ENCODE measurements at places on chromosomes 4 and X.

DNA sequence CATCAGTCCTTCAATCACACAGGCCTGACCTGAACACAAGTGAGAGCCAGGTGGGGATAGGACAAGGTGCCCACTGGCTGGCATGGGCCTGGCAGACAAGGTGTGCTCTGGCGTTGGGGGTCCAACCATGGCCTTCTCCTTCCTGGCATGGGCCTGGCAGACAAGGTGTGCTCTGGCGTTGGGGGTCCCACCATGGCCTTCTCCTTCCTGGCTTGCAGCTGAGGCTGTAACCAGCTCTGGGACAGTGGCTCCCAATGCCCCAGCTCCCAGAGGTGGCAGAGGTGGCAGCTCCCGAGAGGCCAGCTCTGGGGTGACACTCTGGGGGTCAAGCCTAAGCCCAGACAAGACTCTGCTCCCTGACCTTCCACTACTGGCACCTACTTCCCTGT is 62.6 kb downstream of the JAKMIP1 start:
- no peak for DNase-seq

GRCh38 chr4:153822316-153822715 is 33.4 kb upstream of the SFRP2 start:
- DNase-seq, result no peak

DNA sequence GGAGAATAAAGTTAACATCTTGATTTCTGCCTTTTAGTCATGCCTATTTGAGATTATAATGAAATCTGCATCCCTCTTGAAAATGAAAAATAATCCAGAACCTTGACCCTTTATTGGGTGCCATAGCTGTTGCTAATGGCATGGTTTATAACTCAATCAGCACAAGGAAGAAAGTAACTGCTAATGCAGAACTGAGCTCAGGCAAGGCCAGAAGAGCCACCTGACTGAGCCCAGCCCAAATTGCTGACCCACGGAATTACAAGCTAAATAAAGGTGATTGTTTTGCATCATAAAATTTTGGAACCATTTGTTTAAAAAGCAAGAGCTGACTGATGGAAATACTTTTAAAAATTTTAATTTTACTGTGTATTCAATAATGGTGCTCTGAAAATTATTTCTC is 76.4 kb upstream of the TBL1X start:
- no peak for DNase-seq

DNA sequence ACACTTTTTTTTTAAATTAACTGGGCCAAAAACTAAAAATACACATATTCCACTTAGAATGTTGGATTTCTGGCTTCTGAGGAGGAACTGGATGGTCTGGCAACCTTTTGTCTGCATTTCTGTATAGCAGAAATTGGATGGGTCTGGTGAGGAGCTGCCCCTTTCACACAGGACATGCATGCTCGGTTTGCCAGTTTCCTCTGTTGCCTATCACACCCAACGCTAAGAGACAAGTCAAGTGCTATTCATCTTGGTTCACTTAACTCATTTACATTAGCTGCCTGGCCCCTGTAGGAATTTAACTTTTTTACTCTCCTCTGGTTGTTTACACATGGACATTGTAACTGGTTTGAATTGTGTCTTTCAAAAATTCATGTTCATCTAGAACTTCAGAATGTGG is 195.7 kb downstream of the PACRGL start:
- DNase-seq, result no peak

GRCh38 chrX:82219129-82219528 is 1017.2 kb downstream of the SH3BGRL start:
- no peak for DNase-seq

DNA sequence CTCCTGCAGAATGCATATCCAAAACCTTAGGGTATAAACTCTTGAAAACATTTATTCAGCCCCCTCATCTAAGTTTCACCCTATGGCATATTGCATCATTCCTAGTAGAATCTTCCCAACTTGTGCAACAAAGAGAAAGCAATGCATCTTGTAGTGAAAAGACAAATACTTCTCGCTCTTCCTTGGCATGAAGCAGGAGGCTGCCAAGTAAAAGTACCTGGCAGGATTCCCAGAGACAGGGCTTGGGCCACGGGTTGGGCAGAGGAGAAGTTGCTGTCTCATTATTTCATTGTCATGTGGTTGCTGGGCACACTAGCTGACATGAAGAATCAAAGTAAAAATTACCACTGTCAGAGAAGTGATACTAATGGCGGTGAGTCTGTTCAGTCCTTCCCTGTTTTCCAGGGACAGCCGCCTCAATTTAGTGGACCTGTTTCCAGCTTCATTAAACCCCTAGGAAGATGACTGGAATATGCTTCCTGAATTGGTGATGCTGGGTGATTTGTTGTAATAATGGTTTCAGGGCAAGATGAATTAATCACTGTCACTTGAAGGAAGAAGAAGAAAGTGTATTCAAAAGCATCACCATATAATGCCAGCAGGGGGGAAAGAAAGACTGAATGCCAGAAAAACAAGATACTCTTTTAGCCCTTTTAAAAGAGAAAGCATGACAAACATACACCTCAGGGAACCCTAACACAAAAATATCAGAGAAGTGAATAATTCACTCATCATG is 380.5 kb upstream of the IGFBP7 start:
- DNase-seq, result no peak

GRCh38 chrX:83845397-83845796 is 15.5 kb upstream of the CYLC1 start:
- DNase-seq, result peak; percentile 35

DNA sequence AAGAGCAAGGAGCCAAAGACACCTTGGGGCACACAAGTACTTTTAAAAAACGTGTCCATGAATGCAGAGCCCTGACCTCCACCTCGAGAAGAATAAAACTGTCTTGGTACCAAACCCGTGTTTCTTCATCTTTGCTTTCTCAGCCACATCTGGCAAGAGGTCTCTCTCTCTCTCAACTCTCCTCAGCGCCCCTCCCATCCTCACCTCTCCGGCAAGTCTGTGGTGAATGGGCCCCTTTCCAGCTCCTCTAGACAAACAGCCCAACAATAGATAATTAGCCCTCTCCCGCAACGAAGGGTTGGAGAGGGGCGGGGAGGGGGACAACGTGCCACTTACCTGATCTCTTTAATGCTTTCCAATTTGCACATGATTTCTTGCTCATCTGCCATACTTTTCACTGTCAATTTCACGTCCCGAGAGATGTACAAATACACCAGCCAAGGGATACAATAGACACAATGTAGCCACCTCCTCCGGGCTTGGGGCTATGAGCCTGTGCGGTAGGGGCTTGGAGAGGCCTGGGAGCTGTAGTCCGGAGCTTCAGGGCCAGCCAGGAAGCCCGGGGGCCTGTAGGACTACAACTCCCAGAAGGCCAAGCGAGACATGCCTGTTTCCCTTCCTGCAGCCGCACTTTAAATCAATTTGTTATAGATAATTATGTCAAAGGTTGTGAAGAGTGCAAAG is at the start of gene ZC4H2:
ZC4H2 (minus strand) TSS at position 462 of the 684 bp plus-strand sequence; CDS start at position 389, 73 bp downstream.
- DNase-seq, result peak; percentile 69

DNA sequence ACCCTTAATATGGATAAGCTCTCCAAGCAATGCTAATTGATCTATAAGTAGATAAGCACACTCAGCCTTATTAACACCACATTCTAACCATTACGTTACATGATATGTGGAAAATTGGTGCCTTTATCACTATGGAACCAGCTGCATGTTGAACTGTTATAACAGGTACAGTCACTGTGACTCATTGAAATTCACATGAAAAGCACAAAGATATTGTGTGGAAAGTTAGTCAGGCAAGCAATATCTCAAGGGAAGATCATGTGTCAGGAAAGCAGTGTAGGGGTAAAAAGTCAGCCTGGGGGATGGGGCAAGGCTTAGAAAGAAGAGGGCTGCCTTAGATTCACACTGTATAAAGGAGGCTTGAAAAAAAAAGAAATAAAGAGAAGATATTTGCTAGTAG is 313.7 kb upstream of the SMIM31 start:
- DNase-seq, result peak; percentile 25

- DNase-seq, result no peak
Measured at GRCh38 chr4:163638909-163639308, 144.4 kb downstream of the TMA16 start.

DNA sequence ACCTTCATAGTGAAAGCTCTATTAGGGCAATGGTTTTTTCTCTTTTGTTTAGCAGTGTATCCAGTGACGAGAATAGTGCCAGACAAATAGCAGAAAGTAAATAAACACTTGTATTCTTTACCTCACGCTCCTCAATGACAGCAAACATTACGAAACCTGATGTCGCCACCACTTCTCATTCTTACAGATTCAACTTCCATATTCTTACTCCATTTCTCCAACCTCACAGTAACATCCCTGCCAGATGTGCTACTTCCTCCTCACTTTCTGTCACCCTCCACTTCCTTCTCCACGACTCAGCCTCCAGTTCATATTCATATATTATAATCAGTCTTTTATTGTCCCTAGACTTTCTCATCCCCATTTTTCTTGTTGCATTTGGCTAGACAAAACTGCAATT is 1956.2 kb upstream of the AGA start:
- DNase-seq, result no peak

GRCh38 chrX:40508560-40508959 is 72.2 kb upstream of the ATP6AP2 start:
- DNase-seq, result no peak

DNA sequence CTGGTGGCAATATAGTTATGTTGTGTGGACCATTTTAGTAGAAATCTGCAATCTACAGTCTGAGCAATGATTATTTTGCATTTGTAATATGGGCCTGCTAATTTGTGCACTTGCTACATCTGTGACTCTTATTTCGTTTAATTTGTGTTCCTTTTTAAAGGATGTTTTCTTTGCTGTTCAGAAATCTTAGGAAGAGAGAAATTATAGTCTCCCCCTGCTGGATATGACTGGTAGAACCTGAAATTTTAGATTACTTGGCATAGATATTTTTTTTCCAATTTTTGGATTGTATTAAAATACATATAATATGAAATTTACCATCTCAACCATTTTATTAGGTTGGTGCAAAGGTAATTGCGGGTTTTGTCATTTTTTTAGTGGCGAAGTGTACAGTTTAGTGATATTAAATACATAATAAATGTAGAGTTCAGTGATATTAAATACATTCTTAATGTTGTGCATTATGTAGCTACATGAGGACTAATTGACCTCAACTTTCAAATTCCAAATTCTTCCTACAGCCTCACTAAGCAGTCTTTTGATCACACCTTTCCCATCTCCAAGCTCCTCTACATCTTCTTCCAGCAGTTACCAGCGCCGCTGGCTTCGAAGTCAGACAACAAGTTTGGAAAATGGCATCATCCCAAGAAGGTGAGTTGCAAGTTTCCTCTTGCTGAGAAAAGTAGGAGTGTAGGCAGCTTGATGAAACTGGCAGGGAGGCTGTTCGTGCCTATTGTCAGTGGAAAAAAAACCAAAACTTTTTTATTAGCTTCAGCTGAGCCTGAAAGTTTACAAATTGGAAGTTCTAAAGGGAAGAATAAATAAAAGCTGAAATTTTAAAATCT is 82.2 kb downstream of the FNIP2 start:
- peak; percentile 44 for DNase-seq

GRCh38 chrX:56503941-56504673 is 59.3 kb upstream of the UBQLN2 start:
- DNase-seq, result no peak

- peak; percentile 10 for DNase-seq
Measured at GRCh38 chr4:10622728-10623127, 61.8 kb downstream of the CLNK start.

- DNase-seq, result no peak
Measured at GRCh38 chr4:137700072-137700471, 167.8 kb upstream of the PCDH18 start.

GRCh38 chr4:7801641-7802040 is 138.0 kb downstream of the AFAP1 start:
- no peak for DNase-seq

DNA sequence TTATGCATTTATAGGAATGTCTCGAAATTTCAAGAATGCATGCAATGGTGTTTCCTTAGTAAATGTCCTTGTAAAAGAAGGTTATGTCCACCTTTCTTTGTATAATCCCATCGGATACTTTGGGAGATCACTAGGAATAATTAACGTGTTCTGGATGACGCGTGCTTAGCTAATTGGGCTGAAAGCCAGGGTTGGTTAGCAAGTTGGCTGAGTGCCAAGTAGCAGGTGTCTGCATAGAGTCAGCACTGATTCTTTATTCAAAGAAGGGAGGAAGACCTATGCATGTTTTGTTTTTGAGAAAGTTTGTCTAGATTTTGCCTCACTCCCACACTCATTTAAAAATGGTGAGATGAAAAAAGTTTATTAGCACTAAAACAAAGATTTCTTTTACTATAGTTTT is 144.6 kb downstream of the SOX3 start:
- no peak for DNase-seq

DNA sequence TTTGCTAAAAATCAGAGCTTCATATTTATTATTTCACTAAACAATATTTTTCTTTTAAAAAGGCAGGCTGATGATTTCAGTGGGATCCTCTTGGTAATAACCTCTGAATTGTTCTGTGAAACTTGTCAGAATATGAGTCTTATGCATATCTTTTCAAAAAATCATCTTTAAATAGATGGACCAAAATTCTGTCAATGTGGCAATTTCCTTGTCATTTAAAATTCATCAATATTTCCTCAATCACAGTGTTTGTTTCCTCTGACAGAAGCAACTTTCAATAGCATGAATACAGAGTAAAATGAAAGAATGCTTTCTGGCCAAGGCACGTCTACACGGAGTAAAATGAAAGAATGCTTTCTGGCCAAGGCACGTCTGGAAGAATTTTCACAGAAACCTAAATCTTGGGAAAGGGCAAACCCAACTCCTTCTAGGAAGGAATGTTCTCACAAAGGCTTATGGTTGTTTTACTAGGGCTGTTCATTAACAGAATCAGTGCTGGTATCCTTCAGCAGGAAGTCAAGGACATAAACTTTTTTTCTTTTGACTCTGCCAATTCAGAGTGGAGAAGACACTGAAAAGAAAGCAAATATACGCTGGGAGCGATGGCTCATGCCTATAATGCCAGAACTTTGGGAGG is 99.0 kb upstream of the GPR34 start:
- peak; percentile 76 for DNase-seq

GRCh38 chr4:127870281-127870680 is 10.4 kb upstream of the PLK4 start:
- DNase-seq, result no peak

DNA sequence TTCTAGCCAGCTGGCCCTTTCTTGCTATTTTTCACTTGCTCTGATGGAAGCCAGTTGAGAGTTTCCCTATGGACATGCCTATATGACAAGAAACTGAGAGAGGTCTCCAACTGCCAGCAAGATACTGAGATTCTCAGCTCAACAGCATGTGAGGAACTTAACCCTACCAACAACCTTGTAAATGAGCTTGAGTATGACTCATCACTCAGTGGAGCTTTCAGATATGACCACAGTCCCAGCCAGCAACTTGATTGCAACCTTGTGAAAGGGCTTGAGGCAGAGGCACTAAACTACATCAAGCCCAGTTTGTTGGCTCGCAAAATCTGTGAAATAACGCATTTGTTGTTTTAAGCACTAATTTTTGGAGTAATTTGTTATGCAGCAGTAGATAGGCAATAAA is 175.8 kb downstream of the COMMD8 start:
- DNase-seq, result no peak

- no peak for DNase-seq
Measured at GRCh38 chr4:154836513-154836912, 55.4 kb downstream of the RBM46 start.

DNA sequence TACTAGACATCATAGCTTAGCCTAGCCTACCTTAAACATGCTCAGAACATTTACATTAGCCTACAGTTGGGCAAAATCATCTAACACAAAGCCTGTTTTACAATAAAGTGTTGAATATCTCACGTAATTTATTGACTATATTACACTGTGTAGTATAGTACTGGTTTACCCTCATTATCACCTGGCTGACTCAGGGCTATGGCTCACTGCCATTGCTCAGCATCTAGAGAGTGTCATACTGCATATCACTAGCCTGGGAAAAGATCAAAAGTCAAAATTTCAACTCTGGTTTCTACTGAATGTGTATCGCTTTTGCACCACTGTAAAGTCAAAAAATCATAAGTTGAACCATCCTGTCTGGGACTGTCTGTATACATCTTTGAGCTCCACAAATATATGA is 78.6 kb downstream of the CEP44 start:
- DNase-seq, result no peak
